NCI-H2029 (cell line): ENCODE measurements at places on chromosomes 5 and 9.

DNA sequence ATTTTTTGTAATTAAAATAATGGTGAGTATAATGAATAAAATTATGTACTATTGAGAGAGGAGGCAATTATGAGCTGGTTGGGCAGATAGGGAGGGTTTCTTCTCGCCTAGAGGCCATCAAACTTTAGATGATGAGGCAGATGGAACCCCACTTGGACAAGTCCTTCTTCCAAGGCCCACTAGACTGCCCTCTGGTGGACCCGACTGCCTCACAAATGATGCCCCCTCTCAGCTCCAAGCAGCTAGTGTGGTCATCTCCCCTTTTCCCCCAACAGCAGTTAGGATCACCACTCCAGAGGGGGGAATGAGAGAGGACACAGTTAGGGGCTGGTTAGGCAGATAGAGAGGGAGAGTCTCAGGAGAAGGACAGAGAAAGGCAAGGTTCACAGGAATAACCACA is 348.0 kb upstream of the CDH18 start:
- DNase-seq = no peak

DNA sequence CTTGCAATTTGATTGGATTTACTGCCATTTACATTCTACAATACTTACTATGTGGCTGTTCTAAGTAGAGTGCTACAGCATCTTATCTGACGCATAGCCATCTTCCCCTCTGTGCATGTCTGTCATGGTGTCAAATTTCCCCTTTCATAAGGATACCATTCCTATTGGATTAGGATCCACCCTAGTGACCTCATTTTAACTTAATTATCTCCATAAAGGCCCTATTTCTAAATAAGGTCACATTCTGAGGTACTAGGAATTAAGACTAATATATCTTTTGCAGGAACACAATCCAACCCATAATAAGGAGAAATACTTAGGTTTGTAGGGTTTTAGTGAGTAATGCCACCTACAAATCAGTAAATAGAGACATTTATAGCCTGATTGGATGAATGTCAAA is 268.0 kb downstream of the ADAMTSL1 start:
- no peak for DNase-seq

- DNase-seq = no peak
These were observed 16.3 kb upstream of the LRRC14B start for GRCh38 chr5:174876-175465.

DNA sequence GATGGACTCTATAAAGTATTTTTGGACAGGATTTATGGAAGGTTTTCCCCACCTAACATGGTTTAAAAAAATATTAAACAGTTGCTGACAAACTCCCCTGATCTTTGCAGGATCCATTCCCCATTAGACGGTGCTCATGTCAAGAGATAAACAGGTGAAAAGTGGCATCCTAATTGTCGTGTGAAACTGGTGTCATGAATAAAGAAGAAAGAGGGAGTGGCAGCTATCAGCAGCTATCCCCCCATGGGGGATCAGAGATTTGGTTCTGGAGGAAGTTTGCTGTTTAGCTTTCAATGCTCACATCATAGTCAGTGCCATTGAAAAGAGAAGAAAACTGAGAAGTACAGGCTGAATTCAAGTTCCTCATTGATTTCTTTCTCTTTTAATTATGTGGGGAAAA is 329.3 kb upstream of the BRINP1 start:
- no peak for DNase-seq

- no peak for DNase-seq
These were observed 177.9 kb downstream of the C9orf152 start for GRCh38 chr9:110029956-110030480.

DNA sequence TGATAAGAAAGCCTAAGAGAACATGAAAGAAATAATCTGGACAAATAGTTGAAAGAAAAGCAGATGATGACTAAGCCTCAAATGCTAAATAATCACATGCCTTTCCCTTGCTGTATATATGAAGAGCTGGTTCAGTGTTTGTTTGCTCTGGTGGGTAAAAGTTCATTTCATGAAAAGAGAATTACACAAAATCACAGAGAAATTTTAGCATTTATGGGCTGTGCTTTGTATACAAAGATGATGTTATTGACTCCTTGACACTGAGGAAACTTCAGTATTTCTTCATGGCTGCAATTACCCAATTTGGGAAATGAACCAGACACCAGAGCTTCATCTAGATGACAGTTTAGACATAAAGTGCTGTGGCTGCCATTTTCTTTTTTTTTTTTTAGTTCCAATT is 527.2 kb downstream of the NR2F1-AS1 start:
- DNase-seq = no peak

GRCh38 chr9:95004411-95005277 is 278.1 kb downstream of the AOPEP start:
- DNase-seq = peak; percentile 60

- no peak for DNase-seq
These were observed 13.9 kb downstream of the SLC31A2 start for GRCh38 chr9:113164536-113165300.

GRCh38 chr5:95235439-95235982 is 49.4 kb downstream of the MCTP1 start:
- no peak for DNase-seq

DNA sequence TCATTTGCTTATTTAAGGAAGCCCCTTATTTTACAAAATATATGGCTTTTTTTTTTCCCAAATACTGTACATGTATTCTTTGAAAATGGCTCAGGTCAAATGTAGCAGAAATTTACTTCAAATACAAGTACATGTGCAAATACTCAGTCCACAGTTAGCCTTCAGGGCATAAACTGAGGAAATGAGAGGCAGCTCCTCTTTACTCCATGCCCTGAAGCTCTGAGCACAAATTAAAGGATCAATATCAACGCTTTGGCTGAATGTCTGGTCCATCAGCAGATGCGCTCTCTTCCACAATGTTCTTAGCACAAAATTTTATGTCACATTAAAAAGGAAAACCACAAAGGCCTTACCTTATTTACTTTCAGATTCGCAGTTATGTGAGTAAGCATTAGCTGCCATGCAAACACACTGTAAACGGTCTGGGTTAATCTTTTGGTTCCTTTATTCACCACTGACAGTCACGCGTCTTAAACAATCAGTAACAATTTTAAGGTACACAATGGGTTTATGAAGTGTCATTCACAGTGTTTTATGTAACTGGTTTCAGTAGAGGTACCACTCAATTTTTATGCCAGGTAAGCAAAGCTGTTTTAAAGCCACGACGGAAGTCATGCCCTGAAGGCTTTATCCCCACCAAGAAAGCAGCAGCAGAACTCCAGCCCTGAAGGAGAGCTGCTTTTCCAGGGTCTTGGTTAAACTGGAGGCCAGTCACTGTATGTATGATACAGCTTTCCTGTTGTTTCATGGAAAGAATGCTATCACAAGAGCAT is 103.4 kb downstream of the OTULIN start:
- peak; percentile 81 for DNase-seq

- no peak for DNase-seq
These were observed 197.2 kb downstream of the NXNL2 start for GRCh38 chr9:88732128-88732527.
